ENCODE measurements at places on chromosomes 12 and 14. TPM values are rescaled to one million over a fixed set of nuclear protein-coding genes. Genes with fewer than 3 reads are reported as not detected.

Gene GRIP1
- total RNA-seq: under 0.01 TPM

Gene BATF
- 0.72 TPM for total RNA-seq

Gene CLMN
- total RNA-seq: 1.1 TPM

Gene AQP6
- not detected for total RNA-seq

Gene PIP4P1
- total RNA-seq: 41.0 TPM

Gene SYT1
- total RNA-seq: 0.29 TPM

All from osteoblast (primary cell).